ENCODE measurements at places on chromosomes 1 and 21.

- no peak for DNase-seq
Measured at GRCh38 chr1:116340506-116341231, 32.4 kb upstream of the ATP1A1 start.

DNA sequence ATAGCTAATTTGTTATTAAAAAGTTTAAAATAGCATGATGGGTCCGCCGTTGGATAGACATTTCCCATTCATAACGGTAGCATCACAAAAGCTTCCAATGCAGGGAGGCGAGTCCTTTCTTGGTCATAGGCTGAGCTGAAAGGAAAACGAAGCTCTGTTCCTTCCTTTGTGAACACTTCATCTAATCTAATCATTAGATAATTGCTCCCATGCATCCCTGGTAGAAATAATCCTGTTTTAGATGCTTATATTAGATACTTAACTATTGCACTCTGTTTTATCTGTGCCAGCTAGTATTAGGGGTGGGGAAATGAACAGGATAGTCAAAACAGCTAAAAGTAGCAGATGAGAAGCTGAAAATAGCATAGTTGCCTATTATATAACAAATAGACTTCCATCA, 215.0 kb downstream of the SLC35F3 start:
- DNase-seq = no peak

- DNase-seq = no peak
Measured at GRCh38 chr1:164804366-164804765, 245.4 kb downstream of the PBX1 start.

DNA sequence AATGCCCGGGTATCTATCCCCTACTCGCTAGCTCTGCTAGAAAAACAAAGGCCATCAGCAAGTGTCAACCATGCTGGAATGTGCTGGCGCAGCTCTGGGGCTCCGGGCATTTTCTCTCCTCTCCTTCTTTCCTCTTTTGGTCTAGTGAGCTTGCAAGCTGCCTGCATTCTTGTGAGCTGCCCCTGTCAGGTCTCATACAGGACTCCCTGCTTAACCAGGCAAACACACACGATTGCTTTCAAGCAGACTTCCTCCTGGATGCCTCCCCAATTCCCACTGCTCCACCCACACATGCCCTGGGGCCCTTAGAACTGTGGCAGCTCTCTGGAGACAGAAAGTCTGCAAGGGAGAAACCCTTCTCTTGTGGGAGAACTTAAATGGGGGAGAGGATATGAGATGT, 35.7 kb upstream of the SUCO start:
- peak; percentile 80 for DNase-seq

GRCh38 chr1:42259059-42259738, 75.8 kb downstream of the FOXJ3 start:
- no peak for DNase-seq

DNA sequence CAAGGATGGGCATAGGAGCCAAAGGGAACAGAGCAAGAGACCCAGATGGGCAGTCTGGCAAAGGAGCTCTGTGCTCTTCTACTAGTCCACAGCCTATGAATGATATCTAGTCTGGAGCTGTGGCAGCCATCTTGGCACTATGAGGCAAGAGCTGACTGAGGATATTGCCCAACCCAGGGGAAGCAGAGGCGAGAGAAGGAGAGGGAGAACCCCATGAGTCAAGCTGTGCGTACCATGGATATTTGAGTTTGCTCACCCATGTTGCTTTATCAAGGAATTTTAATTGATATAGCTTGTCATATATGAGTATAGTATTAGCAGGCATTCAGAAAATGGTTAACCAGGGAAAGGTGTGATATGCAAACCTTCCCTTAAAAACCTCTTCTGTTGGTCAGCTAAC, 420.9 kb downstream of the PRDM2 start:
- no peak for DNase-seq
